NCI-H1930 (cell line): ENCODE measurements at places on chromosomes 7 and 10.

DNA sequence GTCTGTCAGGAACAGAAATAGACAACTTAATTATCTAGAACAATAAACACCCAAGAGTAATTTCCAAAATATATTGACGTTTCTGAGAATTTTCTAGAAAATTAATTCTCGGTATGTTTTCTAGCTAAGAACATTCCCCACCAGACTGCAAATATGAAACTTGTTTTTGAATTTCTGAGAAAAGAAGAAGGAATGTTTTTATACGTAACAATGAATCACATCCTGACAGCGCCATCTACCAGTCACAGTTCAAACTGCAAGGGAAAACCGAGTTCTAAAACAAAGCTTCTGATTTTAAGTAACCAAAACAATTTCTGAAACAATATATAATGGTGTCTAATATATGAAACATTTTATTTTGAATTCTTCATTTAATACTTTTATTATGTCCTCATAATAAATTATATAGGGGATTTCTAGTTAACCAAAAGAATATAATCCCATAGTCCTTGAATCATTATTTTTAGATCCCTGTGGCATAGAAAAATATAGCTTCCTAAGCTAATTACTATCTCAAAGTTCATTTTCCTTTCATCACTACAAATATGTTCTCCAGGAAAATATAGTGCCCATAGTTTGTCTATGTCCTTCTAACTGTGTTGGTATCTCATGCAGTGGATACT, 34.5 kb upstream of the MEOX2 start:
- DNase-seq: no peak

DNA sequence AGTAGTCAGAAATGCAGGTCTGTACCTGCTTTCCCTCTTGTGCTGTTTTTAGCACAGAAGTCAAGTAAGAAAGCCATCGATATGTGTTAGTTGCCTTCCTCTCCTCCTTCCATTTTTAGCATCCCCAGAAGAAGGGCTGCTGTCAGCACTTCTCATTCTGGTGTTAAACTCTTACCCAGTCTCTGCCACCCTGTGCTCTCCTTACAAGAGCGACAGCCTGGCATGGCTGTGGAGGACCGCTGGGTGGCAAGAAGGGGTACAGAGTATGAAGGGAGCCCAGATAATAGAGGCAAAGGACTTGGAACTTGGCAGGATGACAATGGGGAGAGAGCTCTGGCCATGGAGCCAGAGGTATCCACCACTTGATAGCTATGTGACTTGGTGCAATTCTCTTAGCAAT, 103.5 kb downstream of the RPS24 start:
- no peak for DNase-seq

GRCh38 chr10:124375691-124376090, 43.0 kb downstream of the OAT start:
- DNase-seq: no peak

DNA sequence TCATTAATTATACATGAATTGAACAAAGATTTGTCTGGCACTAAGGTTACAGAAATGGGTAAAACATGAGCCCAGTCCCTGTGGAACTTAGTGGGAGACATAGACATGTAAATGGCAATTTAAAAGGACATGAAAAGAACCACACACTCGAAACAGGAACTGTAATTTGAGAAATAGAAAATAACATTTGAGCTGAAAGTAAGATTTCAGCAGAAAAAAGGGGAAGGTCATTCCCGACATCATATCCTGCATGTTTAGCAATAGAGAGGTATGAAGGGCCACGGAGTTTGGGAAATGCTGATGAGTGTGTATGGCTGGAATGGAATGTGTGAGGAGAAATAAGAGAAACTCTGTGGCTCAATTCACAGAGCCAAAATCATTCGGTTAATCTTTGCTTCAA, 175.4 kb upstream of the AHR start:
- no peak for DNase-seq

DNA sequence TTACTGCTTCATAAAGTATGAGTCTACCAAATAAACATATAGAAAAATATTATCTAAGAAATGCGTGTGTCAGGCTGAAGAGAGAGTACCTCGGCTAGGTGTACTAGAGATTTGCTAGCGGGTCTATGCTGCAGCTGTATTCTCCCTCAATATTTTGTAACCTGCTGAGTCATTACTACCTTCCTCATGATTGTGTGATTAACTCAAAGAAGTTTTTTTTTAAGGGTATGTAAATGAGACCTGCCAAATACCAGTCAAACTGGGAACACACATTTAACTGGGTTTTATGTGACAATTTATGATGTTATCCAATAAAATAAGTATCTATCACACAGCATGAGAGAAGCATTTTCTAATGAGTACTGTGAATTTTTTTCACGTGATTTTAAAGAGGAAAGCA, 180.4 kb downstream of the RNF133 start:
- DNase-seq: no peak

DNA sequence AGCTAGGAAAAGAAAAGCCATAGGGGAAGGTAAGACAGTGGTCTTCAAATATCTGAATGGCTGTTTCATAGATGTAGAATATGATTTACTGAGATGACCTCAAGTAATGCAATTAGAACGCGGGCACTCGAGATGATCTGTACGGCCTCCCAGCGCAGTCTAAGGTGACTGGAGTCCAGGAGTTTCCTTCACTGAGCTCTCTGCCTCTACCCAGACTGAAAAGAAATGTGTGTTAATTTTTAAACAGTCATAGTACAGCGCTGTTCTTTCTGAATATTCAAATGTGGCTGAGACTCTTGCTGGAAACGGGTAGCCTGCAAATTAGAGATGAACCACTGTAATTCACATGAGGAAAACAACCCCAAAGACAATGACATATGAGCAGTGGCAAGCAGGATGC, 562.4 kb upstream of the AUTS2 start:
- no peak for DNase-seq

DNA sequence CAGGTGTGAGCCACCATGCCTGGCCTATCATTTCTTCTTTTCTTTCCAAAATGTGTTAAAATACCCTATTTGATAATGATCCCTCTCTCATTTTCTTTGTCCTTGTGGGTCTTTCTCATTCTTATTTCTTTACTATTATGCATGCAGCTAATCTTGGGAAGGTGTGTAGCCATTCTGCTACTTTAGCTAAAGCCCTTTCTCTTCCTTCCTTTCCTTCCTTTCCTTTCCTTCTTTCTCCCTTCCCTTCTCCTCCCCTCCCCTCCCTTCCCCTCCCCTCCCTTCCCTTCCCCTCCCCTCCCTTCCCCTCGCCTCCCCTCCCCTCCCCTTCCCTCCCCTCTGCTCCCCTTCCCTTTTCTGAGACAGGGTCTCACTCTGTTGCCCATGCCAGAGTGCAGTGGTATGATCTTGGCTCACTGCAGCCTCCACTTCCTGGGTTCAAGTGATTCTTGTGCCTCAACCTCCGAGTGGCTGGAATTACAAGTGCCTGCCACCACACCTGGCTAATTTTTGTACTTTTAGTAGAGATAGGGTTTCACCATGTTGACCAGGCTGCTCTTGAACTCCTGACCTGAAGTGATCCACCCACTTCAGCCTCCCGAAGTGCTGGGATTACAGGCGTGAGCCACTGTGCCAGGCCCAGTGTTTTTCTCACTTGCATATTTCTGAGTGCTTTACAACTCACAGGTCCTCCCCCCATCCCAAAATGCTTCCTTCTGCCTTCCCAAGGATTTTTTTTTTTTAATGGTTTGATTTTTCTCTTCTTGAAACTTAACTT, 42.3 kb downstream of the HIP1 start:
- DNase-seq: no peak

DNA sequence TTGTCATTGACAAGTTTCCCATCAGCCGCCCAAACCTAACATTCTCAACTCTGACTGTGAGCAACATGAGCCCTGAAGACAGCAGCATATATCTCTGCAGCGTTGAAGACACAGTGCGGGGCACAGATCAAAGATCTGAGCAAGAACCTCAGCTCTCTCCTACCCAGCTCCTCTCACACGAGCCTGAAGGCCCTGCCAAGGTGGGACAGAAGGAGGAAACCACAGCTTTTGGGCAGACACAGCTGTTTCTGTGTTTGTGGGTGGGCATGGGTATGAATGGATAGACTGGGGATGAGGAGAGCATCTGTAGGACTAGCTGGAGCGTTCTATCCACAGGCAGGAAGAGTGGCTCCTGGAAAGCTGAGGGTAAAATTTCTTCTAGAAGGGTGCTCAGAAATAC, 8.5 kb upstream of the PRSS1 start:
- DNase-seq: no peak

DNA sequence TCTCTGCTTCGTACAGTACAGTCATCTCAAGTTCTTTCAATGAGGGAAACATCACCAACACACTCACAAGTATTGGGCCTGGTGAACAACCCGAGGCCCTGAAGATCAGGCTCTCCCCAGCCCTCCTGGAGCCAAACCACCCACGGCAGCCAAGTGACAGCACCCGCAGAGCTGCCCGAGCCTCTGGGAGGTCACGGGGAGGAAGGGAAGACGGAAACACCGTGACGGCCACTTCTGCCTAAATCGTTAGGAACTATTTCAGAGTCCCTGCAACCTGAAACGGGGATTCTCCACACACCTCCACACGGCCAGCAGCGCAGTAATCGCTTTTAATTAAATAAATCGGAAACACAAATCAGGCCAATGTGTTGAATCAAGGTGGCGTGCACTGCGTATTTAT, 222.6 kb downstream of the MAD1L1 start:
- no peak for DNase-seq

DNA sequence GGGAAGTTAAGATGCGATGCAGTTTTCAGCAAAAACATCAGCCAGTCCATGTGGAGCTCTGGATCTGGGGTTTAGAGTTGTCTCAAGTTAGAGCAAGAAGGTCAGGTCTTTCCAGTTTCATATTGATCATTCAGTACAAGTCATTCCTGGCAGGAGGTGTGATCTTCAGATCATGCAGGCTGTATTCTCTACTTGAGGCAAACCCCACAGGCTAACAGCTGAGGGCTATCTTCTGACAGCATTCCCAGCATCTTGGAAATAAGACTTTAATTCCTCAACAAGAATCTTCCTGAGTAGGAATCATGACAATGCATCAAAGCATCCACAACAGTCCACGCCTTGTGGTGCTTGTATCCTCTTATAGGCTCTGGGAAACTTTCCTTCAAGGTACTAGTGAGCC, 94.9 kb upstream of the ZNF438 start:
- DNase-seq: no peak

GRCh38 chr10:29214551-29214950, 74.3 kb upstream of the LYZL1 start:
- DNase-seq: no peak

DNA sequence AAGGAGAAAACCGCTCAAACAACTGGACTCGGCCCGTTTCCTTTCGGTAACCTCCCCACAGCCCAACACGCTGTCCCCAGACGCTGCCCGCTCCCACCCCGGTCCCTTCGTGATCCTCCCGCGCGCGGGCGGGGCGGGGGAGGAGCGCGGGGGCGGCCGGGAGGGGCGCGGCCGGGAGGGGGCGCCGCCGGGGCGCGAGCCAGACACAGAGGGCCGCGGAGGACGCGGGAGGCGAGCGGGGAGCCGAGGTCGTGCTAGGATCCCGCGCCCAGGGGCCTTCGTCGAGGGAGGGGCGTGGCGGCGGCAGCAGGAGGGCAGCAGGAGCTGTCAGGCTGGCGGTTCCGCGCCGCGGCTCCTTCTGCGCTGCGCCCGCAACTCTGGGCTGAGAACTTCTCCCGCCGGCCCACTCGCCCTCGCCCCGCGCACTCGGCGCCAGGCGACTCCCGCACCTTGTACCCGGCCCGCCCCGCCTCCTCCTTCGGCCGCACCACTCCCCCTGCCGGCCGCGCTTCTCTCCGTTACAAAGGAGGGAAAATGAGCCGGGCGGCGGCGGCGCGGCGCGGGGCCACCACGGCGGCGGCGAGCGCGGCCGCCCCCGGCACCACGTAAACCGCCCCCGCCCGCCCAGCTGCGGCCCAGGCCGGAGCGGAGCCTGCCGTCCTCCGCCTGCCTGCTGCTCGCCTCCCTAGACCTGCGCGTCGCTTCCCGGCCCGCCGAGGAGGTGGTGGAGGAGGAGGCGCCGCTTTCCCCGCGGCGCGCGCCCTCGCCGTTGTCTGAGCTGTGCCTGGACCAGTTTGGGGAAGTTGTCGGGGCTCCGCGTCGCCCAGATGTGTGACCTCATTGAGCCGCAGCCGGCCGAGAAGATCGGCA, at the start of gene CDK14:
CDK14 (plus strand) TSS at position 521 of the 870 bp plus-strand sequence; CDS start at position 828, 307 bp downstream.
- peak; percentile 83 for DNase-seq

GRCh38 chr7:43166686-43167085, 54.2 kb downstream of the HECW1 start:
- no peak for DNase-seq

DNA sequence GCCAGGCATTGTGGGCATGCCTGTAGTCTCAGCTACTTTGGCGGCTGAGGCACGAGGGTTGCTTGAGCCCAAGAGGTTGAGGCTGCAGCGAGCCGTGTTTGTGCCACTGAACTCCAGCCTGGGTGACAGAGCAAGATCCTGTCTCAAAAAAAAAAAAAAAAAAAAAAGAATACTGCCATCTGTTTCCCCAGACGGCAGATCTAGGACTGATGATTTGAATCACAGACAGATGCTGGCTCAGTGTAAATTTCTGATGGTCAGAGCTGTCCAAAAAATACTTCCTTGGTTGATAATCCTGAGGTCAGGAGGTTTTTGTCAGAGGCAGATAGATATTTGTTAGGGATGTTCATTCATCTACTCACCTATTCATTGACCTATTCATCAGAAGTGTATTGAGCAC, 130.7 kb downstream of the REEP3 start:
- no peak for DNase-seq

- no peak for DNase-seq
Measured at GRCh38 chr10:24898501-24898900, 53.9 kb downstream of the PRTFDC1 start.

GRCh38 chr7:155593461-155594162, 47.3 kb upstream of the CNPY1 start:
- DNase-seq: no peak

- DNase-seq: no peak
Measured at GRCh38 chr10:6823770-6824169, 243.7 kb upstream of the PRKCQ start.

DNA sequence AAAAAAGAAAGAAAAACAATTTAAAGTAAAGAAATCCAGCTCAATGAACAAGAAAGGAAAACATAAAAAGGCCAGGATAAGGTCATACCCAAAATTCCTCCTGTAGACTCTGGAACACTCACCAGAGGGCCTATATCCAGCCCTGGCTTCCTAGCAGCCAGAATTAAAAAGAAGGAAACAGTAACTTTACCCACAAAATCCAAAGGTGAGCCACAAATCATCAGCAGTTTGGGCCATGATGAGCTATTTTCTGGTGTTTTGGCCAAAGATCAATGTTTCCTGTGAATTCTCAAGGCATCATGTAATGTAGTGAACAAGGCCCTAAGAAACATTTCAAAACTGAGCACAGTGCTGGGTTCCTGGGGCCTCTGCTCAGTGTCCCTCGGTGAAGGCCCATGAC, 87.8 kb downstream of the LARP4B start:
- no peak for DNase-seq

DNA sequence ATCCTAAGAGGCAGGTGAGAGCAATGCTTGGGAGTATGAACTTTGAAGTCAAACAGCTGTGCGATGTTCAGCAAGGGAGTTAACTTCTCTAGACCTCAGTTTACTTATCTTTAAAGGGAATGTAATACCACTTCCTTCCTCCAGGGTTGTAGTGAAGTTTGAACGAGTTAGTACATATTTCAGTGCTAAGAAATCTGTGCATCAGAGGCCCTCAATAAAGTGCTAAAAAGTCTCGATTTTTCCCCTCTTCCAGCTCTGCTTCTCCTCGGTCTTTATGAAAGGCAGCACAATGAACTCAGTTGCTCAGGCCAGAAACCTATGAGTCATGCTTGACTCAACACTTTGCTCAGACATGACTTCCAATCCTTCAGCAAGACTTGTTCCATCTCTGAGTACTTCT, 418.9 kb downstream of the MDFIC start:
- DNase-seq: no peak

- DNase-seq: no peak
Measured at GRCh38 chr7:51148216-51148615, 168.4 kb downstream of the COBL start.
